ENCODE measurements at places on chromosomes 2 and 18.

GRCh38 chr2:43130548-43130875, 95.9 kb downstream of the ZFP36L2 start:
- no peak for DNase-seq

DNA sequence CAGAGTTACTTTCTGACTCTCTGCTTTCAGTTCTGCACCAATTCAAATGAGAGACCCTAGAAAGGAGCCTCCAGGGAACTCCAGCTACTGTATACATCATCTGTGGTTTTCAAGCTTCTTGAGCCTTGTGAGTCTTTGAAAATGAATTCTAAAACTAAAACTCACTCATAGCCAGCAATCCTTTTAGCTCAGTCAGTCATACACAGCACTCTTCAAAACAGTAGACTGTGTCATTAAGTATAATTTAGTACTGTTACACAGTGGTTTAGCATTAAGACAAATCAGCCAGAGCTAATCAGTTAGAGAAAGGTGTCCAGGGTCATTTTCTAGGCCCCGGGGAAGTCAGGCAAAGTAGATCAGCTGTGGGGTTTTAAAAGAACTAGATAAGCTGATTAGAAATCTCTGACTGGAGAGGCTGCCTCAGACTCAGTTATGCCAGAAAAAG, 322.1 kb upstream of the THUMPD2 start:
- DNase-seq, result no peak

DNA sequence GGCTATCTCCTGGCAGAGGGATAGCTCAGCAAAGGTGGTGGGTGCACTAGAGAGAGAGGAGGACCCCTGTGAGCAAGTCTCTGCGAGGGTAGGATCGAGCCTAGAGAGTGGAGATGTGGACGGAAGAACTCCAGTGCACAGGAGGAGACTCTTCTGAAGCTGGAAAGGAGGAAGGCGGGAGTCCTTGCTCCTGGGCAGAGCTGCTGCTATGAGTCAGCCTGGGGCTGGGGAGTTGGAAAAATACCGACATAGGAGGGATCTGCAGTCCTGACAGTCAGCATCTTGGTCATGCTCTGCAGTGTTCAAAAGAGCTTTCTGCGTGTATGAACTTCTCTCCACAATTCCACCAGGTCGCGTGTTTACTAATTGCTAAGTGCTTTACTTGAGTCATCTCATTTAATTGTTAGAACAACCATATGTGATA, 233.8 kb downstream of the LDLRAD4 start:
- no peak for DNase-seq

- no peak for DNase-seq
Observed at GRCh38 chr2:12507295-12507694, 209.4 kb upstream of the TRIB2 start.

GRCh38 chr2:154408786-154409185, 289.7 kb upstream of the KCNJ3 start:
- no peak for DNase-seq

DNA sequence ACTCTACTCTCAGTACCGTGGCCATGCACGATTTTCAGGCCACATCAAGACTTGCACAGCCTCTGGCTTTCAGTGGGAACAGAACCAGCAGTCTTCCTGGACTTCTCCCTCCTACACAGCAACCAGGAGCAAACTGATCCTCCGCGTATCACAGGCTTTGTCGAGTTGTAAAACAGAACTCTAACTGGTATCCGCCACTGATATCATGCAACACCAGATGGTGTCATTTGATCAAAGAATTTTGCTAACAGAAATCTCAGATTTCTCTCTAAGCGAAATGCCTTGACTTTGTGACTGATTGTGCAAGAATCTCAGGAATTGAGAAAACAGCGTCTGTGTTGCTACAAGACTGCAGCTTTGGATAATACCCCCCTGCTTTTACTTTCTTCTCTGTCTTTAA, 85.7 kb downstream of the COPS8 start:
- DNase-seq, result no peak

DNA sequence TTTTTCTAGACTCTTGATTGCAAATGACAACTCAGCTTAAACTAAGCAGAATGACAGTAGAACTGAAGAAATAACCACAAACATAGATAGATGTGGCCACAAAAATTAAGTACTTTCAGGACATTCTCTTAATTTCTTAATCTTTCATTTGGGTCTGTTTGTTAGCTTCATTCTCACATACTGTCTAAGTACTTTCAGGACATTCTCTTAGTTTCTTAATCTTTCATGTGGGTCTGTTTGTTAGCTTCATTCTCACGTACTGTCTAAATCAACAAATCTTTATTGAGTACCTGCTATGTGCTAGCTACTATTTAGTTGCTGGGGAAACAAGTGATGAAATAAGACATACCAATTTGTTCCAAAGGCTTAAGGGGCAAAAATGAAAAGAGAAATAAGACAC, 35.1 kb downstream of the FAM117B start:
- no peak for DNase-seq

GRCh38 chr2:188647430-188648070, 326.6 kb upstream of the COL3A1 start:
- DNase-seq, result no peak

DNA sequence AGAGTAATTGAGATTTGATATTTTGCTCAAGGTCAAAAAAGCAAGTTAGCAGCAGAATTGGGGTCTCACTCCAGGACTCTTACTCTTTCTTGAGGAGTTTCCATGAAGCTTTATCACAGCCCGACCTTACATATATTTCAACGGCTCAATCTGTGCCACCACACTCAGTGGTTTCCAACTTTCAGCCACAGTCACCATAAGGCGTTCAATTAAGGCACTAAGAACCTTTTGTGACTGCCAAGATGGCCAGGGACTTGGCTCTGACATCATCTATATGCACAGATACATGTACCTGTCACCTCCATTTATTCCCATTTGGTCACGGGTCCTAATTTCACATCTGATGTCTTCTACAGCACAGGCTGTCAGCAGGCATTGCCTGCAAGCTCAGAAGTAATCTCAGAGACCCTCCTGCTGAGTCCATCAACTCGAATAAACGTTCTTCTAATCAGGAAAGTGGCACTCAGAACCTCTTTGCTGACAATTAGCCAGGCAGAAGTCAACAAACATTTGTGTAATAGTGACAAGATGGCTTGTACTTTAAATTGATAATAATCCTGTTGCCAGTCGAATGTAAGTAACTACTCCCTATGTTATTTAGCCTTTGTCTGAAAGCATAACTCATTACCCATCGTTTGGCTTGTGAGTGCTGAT, 16.1 kb downstream of the DYTN start:
- no peak for DNase-seq

- no peak for DNase-seq
Observed at GRCh38 chr2:3257166-3257565, 120.5 kb downstream of the EIPR1 start.

GRCh38 chr2:31234683-31235503, 941 bp downstream of the EHD3 start:
- DNase-seq, result no peak

DNA sequence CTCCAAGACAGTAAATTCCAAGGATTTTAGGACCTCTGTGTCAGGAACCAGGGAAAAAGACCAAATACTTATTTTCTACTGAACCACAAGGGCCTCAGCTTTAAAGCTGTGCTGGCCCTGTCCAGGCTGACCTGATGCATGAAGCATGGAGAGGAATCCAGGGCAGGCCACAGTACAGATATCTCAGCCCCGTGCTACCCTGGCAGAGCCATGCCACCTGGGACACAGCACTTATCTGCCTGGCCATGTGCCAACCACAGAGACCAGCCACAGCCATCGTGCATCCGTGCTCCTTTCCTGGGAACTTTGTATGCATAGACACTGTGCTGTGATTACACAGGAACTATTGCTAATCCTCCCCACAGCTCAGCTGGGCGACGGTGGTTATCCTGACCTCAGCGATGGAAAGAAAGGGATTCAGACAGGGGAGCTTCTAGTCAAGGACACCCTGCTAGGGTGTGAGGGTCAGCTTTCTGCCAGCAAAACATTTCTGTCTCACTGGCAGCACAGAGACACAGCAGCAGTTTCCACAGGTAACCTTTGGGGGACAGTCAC, 687.4 kb upstream of the ID2 start:
- DNase-seq, result no peak
